ENCODE measurements at places on chromosomes 12 and 14.

DNA sequence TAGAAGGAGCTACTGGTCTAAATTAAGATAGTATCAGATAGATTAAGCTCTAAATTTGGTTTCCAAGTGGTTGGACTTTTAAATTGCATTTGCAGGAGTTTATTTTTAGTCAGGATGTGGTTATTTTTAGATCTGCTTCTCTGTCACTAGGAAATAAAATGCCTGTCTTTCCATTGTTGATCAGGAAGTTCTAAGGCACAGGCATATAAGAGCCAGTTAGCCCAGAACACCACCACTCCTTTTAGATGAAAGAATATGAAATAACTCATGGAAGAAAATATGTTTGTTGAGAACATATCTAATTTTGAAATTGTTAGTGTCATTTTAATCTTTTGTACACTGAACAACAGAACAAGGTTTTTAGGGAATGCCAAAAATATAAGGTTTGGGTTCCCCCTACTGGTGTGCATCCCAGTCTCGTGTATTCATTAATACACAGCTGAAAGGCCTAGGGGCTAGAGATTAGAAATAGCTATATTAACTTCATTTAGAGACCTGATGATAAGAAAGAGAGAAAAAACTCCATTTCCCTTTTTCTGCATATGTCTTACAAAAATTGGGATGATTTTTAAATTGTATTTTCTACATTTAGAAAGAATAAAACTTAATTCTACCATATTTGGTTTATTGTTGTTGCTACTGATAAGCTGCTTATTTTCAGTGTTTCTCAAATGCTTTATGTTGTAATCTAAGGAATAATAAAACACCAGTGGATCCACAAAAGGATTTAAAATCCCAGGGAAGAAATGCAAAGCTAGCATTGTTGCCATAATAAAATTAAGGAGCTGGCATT lies 67.2 kb downstream of the RIC8B start:
- DNase-seq: peak; percentile 44

- DNase-seq: no peak
These were observed 1.6 kb upstream of the MSI1 start for GRCh38 chr12:120370343-120371243.

- no peak for DNase-seq
These were observed at the start of gene ANHX for GRCh38 chr12:133235401-133236112. Gene ANHX (minus strand): TSS chr12:133235877. CDS start chr12:133234356, 1,521 bp downstream.

DNA sequence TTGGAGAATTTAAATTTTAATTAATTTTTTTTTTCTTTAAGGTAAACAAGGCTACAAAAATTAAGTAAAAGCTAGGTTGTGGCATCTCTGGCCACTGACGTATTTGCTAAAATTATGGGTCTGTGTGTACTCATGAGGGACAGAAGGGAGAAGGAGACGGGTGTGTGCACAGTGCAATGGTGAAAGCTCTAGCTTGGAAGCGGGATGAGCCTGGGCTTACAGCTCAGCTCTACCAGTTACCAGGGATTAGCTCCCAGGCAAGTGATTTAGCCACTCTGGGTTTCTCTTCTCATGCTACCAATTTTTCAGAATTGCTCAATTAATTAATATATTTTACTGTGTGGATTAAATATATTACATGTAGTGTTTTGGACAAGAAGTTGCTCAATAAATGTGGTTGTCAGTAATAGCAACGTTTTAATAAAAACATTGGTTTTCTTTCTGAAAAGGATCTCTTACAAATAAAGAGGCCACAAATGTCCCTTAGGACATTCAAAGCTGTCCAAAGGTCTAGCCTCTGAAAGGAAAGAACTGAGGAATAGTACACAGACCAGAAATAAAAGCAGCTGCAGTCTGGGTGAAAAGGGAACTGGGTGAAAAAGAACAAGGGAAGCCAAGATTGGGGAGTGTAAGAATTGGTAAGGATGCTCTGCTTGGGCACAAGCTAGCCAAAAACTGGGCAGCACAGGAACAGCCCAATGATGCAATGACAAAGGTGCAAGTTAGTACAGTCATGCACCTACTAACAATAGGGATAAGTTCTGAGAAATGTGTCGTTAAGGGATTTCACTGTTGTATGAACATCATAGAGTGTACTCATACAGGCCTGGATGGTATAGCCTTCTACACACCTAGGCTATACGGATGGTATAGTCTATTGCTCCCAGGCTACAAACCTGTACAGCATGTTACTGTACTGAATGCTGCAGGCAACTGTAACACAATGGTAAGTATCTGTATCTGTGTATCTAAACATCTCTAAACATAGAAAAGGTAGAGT lies 61.7 kb downstream of the FERMT2 start:
- peak; percentile 48 for DNase-seq

DNA sequence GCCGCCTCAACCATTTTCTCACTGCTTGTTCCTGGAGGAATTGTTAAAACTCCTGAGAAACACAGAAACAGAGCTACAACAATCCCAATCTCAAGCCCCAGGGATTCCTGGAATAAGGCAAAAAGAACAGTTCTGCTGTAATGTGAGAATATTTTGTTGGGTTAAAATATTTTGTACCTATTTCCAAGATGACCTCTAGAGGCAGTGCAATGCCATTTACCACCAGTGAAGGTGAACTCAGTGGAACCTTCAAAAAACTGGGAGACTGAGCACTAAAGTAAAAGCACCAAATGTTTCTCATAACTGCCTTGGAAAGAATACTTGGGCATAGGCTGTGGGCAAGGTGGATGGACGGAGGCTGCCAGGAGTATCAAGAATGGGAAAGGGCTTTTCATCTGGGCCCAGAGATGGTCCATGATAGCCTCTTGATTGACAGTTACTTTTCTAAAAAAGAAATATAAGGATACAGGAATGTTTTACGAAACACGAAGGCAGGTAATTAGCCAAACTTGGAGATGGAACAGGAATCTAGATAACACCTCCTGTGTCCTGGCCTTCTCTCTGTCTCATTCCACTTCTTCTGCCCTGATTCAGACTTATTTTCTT lies 334.0 kb upstream of the FLRT2 start:
- DNase-seq: peak; percentile 38

DNA sequence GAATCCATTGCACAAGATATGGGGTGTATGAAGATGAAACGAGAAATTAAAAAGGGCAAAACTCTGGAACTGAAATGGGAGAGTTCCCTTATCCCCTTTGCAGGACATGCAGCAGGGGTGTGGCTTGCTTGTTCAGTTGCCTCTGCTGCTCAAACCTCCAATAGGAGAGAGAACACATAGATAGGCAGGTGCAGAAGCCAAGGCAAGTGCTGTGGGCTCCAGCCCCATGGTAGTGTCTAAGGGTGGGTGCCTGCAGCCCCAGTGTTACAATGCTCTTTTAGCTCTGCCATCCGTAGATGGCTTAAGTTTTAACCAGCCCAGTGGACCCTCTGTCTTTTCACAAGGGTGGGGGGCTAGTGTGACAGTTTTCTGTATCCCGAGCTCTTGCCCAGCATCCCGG lies 69.7 kb downstream of the CMAS start:
- no peak for DNase-seq

- no peak for DNase-seq
These were observed 92.9 kb downstream of the KSR2 start for GRCh38 chr12:117875744-117876435.

DNA sequence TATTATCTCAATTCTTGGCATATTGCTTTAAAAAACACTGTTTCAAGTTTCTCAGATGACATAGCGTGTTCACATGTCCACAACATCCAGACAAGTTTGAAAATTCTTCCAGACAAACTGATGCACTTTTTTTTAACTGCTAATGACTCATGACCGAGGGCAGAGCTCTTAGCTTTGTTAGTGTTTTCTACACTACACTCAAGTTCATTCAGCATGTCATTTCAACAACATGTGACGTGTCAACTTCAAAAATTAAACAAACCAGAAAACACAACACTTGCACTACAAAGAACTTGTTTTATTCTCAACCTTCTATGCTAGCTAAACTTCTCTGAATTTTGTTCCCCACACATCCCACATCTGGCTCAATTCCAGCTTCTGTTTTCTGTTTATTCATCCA lies 1186.3 kb upstream of the FLRT2 start:
- no peak for DNase-seq

GRCh38 chr14:59254146-59254910 lies 65.9 kb downstream of the DAAM1 start:
- DNase-seq: peak; percentile 74

DNA sequence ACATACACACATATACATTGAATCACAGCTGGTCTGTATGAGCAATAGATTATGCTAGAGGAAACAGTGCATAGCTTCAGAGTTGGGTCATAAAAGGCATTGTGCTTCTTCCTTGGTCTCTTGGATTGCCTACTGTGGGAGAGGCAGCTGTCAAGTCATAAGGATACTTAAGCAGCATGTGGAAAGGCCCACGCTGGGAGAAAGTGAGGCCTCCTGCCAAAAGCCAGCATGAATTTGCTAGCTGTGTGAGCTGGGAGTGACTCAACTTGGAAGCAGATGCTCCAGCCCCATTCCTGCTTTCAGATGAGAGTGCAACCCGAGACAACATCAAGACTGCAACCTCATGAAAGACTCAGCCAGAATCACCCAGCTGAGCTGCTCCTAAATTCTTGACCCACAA lies 311.9 kb upstream of the TBX3 start:
- DNase-seq: no peak

GRCh38 chr12:3294481-3294911 lies 196.5 kb upstream of the PRMT8 start:
- DNase-seq: no peak

DNA sequence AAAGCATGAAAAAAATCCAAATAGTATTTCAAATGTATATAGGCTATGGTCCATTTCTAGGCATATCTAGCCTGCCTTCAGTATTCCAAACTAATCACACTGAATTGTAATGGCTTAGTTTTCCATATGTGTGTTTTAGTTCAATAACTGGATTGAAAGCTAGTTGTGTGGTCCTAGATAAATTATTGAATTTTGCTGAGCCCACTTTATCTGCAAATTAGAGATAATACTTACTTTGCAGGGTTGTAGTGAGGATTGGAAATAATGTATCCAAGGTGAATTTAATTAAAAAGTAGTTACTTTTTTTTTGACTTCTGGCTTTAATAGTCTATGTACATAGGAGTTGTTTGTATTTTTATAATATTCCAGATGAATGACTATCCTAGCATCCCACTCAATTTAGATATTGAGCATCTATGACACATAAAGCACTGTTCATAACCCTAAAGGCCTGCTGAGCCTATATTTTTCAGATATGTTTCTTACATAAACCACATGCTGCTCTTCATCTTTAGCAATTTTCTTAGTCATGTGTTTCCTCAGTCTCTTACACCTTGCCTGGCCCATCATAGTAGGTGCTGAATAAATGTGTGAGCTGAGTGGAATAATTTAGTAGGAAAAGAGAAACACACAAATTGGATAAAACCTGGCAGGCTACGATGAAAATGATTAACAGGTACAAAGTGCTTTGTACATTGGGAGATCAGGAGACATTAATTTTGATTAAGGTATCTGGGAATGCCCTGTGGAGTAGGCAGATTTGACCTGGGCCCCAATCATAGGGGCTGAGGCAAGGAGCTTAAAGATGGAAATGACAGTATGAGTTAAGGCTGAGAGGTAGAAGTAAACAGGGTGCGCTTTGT lies 1.1 kb upstream of the ATP23 start:
- no peak for DNase-seq

GRCh38 chr14:35883677-35884293 lies 57.6 kb downstream of the BRMS1L start:
- DNase-seq: peak; percentile 65

DNA sequence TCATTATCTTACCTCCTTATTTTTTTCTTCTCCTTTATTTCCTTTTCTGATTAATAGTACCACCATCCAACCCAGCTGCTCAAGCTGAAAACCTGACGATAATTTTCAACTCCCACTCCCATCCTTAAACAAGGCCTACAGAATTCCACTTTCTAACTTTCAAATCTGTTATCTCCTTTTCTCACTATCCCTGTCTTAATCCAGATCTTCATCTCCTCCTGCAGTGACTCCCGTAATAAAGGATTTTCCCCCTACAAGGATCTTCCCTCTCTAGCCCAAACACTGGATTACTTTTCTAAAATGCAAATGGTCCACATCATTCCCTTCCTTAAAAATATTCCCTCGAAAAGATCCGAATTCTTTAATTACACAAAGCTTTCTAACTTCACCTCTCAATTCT lies 1.5 kb downstream of the TRAPPC6B start:
- DNase-seq: no peak

DNA sequence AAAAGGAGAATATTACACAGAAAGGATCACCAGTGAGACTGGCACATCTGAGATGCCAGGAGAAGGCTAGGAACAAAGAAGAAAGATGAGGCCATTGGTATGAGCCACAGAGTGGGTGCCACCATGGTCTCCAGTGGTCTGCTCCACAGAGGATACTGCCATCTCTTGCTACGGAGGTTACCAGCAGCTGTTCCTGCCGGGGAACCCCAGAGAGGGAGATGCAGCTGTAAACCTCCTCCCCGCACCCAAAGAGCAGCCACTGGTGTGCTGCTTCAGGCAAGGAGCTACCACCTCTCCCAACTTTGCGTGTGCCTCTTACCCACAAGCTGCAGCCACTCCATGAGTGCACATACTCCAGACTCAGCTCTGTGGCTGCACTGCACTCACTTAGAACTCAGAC lies 201.5 kb upstream of the RTL1 start:
- DNase-seq: no peak

DNA sequence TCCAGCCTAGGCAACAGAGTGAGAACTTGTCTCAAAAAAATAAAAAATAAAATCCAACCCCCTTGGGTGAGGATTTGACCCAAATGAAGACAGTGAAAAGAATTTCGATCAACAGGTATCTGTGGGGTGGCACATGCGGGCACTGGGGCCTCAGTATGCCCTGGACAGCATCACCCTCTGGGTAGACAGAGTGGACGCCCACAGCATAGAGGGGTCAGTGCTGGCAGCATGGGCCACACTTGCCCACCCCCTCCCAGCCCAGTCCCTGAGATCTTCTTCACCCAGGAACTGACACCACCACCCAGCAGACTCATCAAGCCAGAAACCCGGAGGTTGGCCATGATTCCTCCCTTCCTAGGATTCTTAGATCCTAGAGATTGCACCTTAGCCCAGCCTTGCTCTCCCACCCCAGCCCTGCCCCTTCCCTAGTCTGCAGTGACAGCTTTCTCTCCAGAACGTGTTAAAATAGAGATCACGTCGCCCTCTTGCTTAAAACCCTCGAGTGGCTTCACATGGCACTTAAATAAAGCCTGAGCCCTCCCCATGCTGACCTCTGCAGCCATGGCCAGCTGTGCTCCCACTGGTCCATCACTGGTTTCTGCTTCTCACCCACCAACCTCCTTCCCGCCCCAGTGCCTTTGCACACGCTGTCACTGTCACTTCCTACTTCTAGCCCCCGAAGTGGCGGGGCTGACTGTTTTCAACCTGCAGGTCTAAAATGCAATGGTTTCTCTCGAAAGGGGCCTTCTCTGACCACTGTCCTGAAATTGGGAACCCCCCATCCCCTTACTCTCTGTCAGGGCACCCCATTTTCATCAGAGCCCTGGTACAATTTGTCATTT lies 26.2 kb upstream of the DYNC1H1 start:
- DNase-seq: no peak

DNA sequence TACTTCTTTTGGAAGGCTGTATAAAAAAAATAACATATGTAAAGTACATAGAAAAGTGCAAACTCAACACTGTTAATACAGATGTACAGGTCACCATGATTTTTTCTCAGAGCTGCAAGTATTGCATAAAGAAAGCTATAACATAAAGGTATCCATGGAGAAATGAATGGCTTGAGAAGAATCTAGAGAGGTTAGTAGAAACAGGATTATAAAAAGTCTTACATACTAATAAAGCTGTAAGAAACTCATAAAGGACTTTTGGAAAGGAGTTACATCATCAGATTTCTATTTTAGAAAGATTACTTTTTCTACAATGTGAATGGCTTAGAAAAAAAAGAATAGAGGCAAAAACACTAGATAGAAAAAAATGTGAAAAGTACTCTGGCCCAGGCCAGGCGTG lies 46.4 kb downstream of the R3HDM2 start:
- DNase-seq: no peak

Measured in T47D (cell line).